ENCODE measurements at places on chromosomes 11 and 22.

- DNase-seq, result no peak
These were observed 55.0 kb downstream of the DDI1 start for GRCh38 chr11:104091281-104092096.

DNA sequence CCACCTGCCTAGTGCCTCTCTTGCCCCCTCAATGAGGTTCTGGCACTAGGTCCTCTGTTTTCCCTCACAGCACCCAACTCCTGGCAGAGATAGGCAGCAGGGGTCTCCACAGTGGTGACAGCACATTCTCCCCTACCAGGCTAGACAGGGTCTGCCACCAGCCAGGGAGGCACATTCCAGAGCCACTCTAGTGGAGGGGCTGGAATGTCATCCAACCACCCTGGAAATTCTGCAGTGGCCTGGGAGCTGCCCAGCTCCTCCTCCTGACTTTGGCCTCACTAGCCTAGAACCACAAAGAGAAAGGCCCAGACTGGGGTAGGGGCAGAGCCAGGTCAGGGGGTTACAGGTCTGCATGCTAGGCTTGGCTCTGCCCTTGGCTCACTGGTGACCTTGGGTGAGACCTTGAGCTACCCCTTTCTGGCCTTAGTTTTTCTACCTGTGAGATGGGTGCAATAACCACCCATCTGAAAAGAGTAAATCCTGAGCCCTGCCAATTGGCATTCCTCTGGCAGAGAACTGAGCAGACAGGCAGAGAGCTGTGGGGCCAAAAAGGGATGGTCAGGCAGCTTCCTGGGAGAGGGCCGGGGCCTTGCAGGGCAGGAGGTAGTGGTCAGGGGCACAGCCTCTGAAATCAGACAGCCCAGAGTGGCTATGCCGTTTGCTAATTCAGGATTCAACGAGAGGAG is 7.1 kb downstream of the P2RY2 start:
- no peak for DNase-seq

- no peak for DNase-seq
These were observed 45.8 kb downstream of the LRRC32 start for GRCh38 chr11:76624500-76625379.

- no peak for DNase-seq
These were observed 70.3 kb downstream of the CCDC81 start for GRCh38 chr11:86444981-86445380.

GRCh38 chr11:85740481-85741400 is 54.7 kb upstream of the CCDC89 start:
- DNase-seq, result no peak

DNA sequence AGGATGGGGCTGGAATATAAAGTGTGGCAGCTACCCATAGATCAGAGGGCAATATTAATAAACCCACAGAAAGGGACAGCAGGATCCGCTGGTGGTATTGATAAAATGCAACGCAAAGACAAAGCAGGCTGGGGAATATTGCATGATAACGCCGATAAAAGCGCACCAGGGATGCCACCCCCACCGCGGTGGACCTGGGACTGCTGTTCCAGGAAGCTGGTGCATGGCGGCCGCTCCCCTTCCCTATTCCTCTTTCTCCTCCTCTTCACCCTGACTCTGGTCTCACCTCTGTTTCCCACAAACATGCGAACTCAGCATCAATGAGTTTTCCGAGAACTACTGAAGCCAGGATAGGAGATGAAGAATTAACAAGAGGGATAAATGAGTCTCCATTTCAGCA is 20.2 kb downstream of the SPATA19 start:
- DNase-seq, result no peak

DNA sequence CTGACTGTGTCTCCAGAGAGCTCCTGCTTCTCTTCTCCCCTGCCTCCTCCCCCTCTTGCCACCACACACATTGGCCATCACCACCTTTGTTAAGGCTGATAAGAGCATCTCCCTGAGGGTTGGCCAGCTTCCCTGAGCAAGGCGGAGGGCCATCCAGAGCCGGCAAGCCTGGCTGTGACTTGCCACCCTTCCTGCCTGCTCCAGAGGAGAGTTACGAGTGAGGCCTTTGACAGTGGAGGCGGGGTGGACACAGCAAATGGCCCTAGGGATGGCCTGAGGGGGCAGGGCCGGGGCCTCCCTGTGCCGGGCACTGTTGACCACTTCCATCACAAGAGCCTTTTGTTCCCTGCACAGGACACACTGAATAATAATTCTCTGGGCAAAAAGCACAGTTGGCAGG is 5.4 kb downstream of the FREY1 start:
- DNase-seq, result no peak

GRCh38 chr11:705646-706438 is at the start of gene EPS8L2:
EPS8L2 (plus strand) TSS chr11:706231; CDS start chr11:709408, 3,177 bp downstream.
- DNase-seq, result no peak

DNA sequence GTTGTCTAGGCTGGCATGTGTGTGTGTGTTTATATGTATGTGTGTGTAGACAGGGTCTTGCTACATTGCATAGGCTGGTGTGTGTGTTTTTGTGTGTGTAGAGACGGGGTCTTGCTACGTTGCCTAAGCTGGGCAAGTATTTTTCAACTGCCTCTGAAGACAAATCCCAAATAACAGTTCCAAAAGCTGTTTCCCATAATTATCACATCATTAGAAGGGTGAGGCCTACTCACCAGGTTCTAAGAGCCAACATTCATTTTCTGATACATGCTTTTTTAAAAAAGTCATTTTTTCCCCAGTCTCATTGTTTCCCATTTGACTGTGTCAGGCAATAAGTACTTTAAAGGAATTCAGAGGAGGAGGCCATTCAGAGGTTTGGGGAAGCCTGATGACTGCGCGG is 22.8 kb downstream of the SAA1 start:
- DNase-seq, result no peak

DNA sequence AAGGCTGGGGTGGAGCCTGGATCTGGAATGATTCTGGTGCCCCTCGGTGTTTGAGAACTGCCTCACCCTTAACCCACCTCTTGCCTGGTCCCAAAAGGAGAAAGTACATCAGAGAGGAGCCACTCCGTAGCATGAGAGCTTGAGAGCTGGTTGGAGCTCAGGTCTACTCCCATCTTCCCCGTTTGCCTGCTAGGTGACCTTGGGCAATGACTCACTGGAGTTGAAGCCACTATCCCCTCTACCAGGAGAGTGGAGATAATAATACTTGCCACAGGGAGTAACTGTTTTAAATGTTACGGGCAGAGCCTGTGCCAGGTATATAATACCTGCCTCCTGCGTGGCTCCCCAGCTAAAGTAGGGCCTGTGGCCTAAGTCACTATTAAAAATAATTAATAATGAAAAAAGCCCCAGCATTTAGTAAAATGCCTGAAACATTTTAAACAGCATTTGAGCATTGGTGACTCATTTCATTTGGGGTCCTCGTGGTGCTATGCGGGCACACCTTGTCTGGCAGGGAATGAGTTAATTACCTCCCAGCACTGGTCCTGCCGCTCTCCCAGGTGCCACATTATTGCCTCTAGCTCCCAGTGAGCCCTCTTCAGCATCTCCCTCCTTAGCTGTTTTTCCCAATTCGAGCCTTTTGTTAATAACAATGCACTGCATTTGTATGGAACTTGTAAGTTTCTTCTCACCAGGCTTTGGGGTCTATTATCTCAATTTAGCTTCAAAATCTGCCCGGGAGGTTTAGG is 22.5 kb downstream of the CYTH4 start:
- DNase-seq, result peak; percentile 37

DNA sequence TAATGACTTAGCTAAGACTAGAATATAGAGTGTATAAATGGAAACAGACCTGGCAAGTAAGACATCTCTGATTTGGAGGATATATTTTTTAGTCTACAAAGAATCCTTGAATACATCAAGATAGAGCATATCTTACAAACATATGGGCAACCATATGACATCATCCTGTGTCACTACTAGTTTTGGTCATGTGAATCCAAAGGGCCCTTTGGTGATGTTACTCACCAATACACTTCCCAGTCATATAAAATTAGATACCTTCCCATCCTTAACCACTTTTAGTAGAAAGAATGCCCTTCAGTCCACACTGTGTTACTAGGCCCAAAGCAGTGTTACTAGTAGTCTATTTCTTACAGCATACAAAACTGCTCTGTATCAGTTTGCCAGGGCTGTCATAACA is 31.6 kb downstream of the GRIA4 start:
- DNase-seq, result no peak

DNA sequence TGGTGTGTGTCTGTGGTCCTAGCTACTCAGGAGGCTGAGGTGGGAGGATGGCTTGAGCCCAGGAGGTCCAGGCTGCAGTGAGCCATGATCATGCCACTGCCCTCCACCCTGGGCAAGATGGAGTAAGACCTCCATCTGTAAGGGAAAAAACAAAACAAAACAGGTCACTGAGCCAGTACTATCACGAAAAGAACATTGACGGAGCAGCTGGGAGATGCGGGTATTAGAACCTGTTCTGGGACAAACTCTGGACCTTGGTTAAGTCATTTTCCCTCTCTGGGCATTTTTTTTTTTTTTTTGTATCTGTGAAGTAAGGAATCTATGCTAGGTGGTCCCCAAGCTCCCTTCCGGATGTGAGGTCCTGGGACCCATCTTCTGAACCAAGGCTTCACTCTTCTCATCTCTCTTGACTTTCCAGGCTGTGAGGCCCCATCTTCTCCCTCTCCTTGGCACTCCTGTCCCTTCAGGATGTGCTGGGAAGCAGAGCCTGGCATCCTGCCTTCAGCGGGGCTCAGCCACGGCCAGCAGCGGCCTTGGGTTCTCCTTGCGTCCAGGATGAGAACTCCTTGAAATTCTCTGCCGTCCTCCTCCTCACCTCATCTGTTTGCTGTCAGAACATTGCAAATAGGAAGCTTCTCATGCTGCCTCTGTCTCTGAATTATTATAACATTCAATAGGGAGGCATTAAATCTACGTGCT is 130.8 kb downstream of the GRIK4 start:
- DNase-seq, result no peak

DNA sequence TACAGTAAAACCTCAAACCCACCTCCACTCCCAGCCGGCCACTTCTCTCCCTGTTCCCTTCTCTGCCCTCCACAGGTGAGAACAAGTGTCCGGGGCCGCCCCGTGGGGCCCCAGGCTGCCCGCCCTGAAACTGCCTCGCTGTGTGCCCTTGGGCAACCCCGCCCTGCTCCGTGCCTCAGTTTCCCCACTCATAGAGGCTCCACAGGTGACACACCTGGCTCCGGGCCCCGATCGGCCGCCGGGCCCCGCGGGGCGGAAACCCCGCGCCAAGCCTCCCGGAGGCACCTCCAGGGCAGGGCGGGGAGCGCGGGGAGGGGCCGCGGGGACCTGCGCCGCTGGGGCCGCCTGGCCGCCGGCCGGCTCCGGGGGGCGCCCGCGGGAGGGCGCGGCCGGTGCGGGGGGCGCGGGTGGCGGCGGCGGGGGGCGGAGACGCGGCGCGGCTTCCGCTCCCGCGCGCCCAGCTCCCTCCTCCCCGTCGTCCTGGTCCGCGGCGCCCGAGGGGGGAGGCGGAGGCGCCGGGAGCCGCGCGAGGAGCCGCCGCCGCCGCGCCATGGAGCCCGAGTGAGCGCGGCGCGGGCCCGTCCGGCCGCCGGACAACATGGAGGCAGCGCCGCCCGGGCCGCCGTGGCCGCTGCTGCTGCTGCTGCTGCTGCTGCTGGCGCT is at the start of gene LRP5:
Gene LRP5, plus strand, starts transcription at position 475 of the 663 bp plus-strand sequence. Its CDS starts 124 bp downstream, at position 599.
- DNase-seq, result no peak

DNA sequence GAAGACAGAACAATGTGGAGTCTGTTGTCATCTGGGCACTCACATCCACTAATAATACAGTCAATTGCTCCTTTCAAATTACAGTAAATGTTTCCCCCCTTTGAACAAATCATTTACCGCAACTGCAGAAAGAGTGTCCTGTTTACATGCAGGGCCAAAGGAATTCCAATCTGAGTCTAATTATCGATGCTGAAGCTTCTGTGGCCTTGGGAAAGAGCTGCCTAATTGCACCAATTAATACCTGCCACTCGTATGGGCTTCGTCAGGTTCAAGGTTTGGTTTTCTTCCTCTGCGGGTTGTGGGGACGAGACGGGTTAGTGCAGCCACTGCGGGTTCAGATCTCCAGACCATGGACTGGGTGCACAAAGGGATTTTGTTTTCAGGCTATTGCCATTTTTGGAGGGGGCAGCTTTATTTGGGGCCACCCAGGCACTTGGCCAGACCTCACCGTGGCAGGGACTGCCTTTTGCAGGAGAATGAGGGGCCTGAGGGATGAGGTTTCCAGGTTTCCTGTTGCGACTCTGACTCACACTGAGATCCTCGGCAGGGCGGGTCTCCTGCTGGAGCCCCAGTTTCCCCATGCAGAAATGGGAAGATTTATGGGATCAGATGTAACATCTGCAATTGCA is 147.6 kb downstream of the MIAT start:
- no peak for DNase-seq

GRCh38 chr11:106717222-106717621 is 301.1 kb downstream of the GUCY1A2 start:
- DNase-seq, result no peak

- DNase-seq, result no peak
These were observed 7.0 kb upstream of the FCHSD2 start for GRCh38 chr11:73149105-73149504.

- peak; percentile 44 for DNase-seq
These were observed 7.9 kb upstream of the CTSC start for GRCh38 chr11:88345408-88345807.

DNA sequence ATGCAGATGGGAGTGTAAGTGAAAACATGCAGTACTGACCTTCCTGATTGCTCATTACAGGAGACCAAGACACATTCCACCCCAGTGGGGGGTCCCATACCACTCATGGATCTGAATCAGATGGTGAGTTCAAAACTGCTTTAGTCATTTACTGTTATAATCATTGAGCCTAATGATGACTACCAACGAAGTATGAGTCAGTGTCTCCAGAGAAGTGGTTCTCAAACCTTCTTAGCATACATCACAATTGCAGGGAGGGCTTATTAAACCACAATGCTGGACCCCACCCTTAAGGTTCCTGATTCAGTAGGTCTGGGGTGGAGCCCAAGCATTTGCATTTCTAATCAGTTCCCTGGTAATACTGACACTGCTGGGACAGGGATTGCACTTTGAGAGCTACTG is 75.8 kb downstream of the CD44 start:
- peak; percentile 91 for DNase-seq

DNA sequence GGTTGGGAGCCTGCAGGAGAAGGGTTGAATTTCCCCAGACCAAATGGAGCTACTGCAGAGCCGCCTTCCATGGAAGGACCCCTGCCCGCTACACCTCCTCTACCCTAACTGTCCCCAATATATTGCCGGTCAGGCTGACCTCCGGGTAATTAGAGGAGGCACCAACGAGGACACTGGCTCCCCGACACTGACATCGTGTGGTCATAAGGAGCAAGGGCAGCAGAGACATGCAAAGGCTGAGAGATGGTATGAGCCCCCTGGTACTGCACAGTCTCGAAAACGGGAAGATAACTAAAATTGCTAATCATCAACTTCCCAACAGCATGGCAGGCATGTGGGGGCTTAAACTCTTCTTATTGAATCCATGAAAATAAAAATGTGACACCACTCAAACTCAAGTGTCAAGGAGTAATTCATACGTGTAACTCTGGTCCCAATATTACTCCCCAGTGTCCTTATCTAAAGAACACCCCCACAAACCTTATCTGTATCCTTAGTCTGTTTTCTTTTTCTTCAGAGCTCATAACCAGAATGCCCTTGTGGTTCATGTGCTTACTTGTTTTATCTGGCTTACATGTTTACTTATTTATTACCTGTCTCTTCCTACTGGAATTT is 4.4 kb downstream of the CAVIN3 start:
- peak; percentile 42 for DNase-seq

Measured in HFFc6 (cell line).